WTC11 (cell line): ENCODE measurements at places on chromosomes 16 and 17.

GRCh38 chr17:65058593-65058992 is 2.1 kb upstream of the GNA13 start:
- no peak for DNase-seq

- no peak for DNase-seq
Measured at GRCh38 chr16:31301708-31302400, 42.1 kb downstream of the ITGAM start.

GRCh38 chr16:53503991-53504663 is 1.1 kb upstream of the AKTIP start:
- DNase-seq: peak; percentile 11

DNA sequence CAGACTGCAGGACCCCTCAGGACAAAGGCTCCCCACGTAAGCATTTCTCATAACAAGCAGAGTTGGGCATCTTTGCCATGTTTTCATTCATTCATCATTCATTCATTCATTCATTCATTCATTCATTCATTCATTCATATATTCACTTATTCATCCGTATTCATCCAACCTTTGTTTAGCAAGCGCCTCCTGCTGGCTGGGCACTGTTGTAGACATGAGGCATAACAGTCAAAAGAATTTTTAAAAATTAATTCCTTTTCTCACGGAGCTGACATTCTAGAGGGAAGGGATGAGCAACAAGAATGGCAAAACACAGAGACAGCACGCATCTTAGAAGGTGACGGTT is 351.7 kb upstream of the TNRC6C start:
- DNase-seq: no peak

DNA sequence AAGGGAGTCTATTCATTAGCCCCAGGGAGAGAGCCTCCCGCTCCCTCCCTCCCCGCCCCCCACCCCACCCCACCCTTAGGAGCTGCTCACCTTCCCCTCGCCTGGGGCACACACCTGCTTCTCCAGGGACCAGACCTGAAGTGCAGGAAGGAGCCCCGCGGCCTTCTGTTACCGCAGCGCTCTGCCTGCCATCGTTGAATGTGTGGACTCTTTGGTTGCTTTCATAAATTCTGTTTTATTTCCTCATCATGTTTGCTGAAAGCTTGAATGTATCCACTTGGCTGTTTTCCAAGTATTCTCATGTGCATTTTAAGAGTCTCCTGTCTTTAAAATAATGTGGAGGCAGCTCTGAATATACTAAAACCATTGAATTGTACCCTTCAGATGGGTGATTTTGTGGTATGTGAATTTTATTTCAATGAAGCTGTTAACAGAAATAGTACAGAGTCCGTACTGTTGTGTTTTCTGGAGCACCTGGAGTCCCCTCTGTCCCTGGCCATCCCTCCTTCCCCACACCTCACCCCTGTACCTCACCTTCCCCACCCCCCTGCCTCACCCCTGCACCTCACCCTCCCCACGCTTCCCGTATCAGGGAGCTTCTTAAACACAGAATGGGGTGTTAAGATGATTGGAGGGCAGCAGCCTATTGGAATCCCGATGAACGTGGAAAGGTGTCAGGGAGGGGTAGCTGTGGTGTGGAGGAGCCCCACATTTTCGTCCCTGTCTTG is 25.5 kb downstream of the RAB11FIP3 start:
- no peak for DNase-seq

DNA sequence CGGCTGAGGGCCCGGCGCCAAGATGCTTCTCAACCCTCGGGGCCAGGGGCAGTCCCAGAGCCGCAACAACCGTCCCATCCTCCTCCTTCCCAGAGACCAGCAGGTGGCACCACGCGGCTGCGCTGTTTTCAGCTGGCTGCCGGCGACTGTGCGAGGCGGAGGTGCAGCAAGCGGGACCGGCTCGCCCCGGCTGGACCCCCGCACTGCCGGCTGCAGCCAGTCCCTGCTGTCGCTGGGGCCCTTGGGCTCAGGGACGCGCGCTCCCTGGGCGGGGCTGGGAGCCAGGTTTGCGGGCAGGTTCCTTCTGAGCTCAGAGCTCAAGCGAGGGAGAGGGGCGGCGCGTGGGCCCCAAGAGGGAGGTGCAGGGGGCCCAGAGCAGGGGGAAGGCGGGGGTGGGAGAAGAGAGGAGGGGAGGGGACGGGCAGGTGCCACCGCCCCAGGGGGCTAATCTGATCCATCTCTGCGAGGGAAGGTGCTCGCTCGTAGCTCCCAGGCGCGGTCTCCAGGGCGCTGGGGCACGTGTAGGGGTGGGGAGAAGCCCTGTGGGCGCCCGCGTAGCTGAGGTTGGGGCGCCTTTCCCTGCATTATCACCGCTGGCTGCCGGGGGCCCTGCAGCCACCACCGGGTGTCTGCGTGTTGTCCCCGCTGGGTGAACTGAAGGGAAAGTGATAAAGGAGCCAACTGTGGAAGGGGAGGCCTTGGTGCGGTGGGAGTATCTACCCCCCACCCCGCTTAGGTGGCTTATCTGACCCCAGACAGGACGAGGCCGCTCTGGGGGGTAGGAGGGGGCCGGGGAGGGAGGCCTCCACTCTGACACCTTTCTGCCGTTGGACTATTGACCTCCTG is 24.2 kb downstream of the STAT5A start:
- peak; percentile 93 for DNase-seq

- peak; percentile 75 for DNase-seq
Measured at GRCh38 chr17:78341559-78342448, 18.1 kb downstream of the SOCS3 start.

- DNase-seq: no peak
Measured at GRCh38 chr17:73358668-73359067, 46.9 kb upstream of the CDC42EP4 start.
